ENCODE measurements at places on chromosomes 3 and 15.

DNA sequence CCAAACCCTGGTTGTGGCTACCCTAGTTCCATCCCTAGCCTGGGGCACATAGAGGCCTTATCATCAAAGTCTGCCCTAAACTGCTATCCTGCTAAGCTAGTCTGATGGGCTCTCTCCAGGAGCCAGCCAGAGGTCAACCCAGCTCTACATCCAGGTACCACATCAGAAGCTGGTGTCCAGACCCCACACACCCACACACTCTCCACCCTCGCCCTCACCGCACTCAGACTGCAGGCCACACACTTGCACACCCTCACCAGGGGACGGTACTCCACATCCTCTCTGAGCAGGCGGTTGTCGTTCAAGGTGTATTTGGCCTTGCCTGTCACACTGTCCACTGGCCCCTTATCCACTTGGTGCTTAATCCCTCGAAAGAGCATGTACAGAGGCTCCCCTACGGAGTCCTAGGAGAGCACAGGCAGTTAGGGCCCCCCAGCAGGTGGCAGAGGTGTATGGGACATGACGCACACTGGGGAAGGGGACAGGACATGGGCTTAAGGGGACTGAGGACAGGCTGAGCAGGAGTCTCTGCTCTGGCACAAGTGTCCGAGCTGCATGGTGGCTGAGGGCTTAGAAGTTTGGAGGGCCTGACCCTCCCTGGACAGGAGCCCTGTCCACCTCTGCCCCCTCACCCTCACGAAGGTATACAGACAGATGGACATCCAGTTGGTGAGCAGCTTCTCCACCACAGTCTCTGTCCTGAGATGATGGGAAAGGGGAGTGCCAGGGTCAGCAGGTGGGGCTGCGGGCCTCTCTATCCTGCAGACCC is 18.1 kb downstream of the PLXNB1 start:
- DNase-seq: no peak

DNA sequence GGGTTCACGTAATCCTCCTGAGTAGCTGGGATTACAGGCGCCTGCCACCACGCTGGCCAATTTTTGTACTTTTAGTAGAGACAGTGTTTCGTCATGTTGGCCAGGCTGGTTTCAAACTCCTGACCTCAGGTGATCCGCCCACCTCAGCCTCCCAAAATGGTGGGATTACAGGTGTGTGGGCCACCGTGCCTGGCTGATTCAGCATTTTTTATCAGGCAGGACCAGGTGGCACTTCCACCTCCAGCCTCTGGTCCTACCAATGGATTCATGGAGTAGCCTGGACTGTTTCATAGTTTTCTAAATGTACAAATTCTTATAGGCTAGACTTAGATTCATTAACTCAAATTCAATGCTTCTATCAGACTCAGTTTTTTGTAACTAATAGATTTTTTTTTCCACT is 9.4 kb downstream of the VHL start:
- DNase-seq: no peak

DNA sequence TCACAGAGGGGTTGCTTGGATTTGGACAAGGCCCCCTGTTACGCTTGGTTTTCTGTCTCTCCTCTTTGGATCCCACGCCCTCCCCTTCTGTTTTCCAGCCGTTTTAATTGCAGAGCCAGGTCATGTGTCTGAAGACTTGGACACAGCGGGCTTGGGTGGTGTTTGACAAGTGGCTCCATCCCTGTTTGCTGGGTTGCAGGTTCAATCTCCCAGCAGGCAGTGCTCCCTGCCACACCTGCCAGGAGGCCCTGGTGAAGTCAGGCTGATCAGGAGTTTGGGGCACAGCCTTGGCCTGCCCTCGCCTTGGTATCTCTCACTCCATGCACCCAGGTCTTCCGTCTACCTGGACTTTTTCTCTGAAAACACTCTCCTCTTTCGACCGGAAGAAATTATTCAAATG is 59.0 kb downstream of the PLXNA1 start:
- DNase-seq: no peak

- no peak for DNase-seq
Measured at GRCh38 chr3:112635674-112636073, 5.3 kb downstream of the CCDC80 start.

- no peak for DNase-seq
Measured at GRCh38 chr3:116097226-116097625, 348.1 kb downstream of the LSAMP start.

DNA sequence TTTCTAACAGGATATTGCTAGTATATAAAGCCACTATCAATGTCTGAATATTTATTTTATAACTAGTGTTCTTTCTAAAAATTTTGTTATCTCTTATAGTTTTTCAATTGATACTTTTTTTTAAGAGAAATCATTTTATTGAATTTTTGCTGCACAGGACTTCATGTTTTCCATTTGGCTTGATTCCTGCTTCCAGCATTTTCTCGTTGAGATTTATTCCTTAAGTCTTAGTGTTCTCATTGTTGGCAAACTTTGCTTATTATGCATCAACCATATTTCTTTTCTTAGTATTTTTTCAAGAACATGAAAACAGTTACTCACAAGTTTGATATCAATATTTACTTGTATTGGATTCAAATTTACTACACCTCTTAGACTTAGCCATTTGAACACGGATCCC is 113.4 kb downstream of the UNC13C start:
- no peak for DNase-seq

DNA sequence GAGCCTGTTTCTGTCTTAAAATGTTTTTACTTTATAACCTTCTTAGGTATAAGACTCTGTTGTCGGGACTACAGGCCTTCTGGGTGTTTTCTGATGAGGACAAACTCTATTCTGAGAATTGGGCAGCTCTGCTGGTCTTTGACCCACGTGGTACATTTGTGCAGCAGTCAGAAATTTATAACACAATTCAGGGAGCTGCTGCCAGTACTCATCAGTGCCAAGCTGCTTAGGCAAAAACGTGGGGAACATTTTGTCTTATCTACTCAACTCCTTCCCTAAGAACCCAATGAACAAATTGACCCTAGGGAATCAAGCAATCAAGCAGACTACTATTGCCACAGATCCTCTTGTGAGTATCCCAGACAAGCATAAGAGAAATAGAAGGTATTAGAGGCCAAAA is 180.7 kb upstream of the PDZRN3 start:
- no peak for DNase-seq

GRCh38 chr15:76153241-76154197 is 93.7 kb downstream of the TMEM266 start:
- DNase-seq: no peak

DNA sequence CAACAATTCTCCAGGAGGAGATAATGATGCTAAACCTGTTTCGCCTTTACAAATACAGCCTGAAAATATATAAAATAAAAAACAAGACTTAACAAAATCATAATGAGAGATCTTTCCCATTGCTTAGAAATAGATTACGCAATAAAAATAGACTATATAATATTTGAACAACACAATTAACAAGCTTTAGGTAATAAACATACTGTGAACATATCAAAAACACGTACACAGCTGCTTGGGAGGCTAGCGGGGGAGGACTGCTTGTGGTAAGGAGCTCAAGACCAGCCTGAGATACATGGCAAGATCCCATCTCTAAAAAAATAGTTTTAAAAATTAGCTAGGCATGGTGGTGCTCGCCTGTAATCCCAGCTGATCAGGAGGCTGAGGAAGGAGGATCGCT is 8.7 kb downstream of the NSMCE3 start:
- DNase-seq: no peak
